ENCODE measurements at places on chromosomes 16 and 17.

DNA sequence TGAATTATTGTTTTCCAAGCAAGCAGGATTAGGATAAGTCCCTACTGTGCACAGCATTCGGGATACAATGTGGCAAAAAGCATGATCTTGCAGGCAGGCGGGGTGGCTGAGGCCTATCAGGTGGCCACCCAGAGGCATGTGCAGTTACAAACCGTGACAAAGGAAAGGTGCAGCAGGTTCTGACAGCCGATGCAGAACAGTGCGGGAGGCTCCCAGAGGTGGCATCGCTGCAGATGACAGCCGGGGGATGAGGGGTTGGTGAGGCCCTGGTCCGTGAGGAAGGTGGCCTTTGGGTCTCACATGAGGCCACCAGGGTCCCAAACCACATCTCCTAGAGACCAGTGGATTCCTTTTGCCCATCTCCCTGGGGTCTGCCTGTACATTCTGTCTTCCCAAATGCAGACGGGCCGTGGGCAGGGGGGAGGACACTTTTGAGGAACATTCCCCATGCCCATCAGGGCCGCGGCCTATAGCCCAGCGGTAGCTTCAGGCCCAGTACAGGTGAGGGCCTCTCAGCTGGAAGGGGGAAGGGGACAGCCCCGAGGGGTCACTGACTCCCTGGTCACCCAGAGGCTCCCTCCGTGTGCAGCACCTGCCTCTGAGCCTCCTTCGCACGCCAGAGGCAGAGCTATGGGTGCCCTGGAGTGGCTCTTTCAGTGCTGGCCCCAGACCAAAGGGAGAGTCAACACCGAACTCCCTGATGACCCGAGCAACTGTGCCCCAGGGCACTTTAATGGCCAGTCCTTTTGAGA is 85.1 kb downstream of the SOCS1 start:
- no peak for DNase-seq

GRCh38 chr17:33494151-33494550 is 201.1 kb upstream of the ASIC2 start:
- DNase-seq, result peak; percentile 4

DNA sequence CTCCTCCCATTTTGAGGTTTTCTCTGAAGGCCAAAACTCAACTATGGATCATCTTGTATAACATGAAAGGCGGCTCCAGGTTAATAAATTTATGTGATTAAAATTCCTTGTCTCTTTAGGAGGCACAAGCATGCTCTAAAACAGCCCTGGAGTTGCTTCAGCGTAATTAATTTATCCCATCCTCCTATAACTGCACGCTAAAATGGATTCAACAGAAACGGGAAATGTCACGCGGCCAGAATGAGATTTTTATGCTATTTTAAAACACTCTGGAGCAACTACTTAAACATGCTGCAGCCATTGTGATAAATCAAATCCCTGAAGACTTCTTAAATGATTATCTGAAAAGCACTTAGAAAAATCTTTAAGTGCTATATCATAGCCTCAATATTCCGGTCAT is 106.6 kb downstream of the ADAMTS18 start:
- no peak for DNase-seq

DNA sequence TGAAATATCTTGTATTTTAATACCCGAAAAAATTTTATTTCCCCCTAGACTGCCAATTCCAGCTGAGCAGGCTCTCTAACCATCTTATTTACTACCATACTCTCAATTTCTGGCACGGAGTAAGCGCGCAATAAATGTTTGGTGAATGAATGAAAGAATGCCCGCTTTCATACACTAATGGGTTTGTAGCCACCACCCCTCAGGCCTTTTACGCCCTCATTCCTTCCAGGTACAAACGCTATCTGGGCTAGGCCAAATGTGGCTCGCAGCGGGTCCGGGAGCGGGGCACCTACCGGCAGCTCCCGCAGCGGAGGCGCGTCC is 536 bp upstream of the PLD2 start:
- DNase-seq, result no peak

Measured in nephron progenitor cell (in vitro differentiated cells).